ENCODE measurements at places on chromosomes 6 and 20.

DNA sequence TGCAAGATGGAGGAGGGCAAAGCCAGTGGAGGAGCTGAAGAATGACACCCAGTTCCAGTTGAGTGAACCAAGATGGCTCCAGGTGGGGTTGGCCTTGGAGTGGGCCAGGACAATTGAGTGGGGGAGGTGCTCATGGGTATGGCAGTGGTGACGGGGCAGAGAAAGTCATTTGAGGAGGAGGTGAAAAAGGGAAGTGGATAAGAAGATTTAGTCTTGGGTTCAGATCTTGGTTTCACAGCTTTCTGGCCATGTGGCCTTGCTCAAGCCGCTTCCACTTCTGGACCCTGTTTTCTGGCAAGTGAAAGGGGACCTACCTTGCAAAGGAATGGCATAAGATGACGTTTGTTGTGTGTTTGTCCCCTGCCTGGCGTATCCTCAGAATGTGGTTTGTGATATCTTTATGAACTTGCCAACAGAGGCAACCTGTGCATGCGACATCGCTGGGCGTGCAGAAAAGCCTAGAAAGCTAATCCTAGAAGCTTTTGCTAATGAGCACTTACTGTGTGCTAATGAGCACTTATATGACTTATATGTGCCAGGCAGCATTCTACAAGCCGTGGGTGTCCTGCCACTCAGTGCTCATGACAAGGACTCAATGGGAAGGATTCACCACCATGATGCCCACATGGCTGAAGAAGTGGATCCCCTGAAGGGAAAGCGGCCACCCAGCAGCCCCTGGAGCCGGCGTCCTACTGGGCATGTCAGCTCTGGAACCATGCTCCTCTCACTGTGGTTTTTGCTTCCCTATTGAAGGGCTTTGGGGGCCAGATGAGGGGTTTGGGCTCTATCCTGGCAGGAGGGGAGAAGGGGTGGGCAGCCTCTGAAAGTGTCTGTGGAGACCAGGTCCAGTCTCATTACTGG lies 23.6 kb upstream of the STX16 start:
- no peak for DNase-seq

DNA sequence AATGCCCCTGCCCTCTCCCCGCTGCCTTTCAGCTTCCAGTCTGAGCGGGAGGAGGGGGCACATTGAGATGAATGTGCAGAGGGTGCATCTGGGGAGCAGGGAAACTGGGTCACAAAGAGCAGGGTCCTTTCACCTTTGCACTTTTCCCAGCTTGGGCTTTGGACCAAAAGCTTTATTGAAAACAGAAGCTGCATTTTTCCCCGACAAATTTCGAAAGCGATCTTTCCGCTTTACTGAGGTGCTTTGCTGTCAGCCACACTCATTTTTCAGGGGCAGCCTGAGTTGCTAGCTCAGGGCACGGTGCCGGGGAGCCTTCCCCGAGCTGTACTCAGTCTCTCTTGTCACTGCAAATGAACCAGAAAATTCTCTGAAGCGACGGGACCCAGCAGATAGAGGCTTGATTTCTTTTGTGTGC lies 283.7 kb upstream of the SOX4 start:
- DNase-seq, result no peak

DNA sequence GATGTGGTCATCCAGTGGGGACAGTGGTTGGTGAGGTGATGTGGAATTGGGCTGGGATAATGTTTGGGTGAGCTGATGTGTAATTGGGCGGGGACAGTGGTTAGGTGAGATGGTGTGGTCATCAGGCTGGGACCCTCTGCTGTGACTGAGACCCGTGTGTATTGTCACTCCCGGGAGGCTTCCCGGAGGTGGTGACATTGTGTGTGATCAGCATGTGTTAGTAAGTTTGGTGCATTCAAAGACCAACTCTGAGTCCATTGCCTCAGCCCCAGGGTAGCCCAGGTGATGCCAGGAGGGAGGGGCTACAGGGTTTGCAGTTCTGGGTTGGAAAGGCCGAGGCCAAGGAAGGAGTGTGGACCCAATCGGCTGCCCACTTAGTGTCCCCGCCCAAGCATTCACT lies 375.5 kb downstream of the TAF4 start:
- DNase-seq, result no peak

GRCh38 chr6:123022975-123023374 lies 26.9 kb downstream of the CLVS2 start:
- no peak for DNase-seq

DNA sequence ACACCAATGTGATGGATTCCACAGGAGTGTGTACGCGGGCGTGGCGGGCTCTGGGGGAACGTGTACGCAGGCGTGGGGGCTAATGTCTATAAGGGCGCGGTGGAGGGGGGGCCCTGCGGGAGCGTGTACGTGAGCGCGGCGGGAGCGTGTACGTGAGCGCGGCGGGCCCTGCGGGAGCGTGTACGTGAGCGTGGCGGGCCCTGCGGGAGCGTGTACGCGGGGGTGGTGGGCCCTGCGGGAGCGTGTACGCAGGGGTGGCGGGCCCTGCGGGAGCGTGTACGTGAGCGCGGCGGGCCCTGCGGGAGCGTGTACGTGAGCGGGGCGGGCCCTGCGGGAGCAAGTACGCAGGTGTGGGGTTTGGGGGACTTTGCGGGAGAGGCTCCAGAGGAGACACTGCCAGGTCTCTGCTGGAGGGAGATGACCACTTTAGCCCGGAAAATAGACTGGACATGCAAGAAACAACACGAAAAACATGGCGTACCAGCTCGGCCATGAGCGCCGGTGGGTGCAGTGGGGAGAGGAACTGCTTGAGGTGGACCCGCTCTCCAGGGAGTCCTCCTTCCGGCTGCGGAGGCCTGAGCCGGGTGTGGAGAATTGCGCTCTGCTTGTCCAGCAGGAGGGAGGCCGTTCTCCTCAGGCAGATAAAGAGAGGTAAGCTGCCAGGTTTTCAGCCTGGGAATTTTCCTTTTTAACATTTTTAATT lies 27.8 kb upstream of the SMOC2 start:
- no peak for DNase-seq

- no peak for DNase-seq
Observed at GRCh38 chr20:62516338-62516737, 40.5 kb upstream of the GATA5 start.

DNA sequence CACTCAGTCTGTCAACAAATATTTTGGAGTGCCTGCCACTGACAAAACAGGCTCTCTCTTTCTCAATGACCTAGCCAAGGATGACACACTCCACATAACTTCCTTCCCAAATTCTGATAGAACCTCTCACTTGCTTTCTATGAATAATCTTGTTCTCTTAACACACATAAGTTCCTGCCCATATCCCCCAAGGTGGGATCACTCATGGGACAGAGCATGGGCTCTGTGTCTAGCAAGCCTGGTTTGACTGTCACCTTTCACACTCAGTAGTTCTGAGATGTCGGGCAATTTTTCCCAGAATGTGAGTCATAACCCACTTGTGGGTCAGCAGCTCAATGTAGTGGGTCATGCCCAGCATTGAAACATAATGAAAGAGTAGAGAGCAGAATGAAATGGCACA lies 78.1 kb downstream of the LRFN2 start:
- no peak for DNase-seq

DNA sequence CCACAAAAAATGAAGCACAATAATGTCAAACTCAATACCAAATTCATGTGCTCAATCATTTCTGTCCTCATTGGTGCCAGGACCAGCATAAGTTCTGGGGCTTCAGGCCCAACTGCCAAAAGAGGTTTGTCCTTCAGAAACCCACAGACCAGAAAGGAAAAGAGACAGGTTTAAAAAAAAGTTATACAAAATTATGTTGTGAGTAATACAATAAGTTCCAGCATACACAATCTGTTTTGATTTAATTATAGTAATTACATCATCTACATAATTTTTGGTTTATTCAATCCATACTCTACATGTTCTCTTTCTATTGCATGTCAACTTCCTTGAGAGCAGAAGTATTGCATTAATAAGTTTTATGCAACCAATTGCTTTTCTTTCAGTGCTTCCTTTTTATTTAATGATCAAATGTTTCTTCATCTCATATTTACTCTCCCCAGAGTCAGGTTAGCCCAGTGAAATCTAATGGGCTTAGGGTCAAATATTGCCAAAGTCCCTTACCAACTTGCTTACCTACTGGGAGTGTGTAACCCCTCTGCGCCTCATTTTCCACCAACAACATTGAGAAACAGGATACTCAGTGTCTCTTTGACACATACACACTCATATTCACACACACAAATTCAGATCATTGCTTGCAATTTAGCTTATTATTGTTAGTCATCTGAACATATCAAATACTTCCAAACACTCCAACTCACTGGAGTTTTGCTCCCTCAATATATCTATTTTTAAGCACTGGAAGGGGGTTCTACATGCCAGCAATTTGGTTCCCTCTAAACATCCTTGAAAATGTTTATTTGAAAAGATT lies 424.4 kb upstream of the MARCKS start:
- DNase-seq, result no peak

DNA sequence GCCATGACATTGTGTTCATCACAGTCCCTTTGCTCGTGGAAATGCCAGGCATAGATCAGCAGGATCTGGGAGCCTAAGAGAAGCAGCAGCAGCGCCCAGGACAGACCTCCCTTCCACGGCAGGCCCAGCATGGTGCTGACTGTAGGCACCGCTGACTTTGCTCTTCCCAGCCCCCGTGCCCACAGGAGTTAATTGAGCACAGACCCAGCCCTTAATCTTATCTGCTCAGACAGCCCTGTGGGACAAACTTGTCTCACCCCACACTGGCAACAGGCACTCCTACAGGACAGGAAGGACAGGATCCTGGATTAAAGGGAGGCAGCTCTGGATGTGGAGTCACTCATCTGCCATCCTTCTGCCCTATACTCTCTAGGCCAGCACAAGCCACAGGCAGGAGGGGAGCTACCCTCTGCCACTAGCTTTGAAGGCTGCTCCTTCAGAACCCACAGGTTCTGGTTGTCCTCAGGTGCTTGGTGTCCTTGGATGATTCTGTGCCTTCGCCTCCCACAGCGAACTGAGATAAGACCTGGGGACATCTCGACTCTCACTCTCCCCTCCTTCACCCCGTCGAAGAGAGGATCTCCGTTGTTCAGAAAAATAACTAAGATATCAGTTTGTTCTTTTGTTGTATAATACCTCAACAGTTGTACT lies at the start of gene CST9L:
Gene CST9L (minus strand): TSS at position 165 of the 651 bp plus-strand sequence. CDS start 34 bp downstream, at position 131.
- no peak for DNase-seq

DNA sequence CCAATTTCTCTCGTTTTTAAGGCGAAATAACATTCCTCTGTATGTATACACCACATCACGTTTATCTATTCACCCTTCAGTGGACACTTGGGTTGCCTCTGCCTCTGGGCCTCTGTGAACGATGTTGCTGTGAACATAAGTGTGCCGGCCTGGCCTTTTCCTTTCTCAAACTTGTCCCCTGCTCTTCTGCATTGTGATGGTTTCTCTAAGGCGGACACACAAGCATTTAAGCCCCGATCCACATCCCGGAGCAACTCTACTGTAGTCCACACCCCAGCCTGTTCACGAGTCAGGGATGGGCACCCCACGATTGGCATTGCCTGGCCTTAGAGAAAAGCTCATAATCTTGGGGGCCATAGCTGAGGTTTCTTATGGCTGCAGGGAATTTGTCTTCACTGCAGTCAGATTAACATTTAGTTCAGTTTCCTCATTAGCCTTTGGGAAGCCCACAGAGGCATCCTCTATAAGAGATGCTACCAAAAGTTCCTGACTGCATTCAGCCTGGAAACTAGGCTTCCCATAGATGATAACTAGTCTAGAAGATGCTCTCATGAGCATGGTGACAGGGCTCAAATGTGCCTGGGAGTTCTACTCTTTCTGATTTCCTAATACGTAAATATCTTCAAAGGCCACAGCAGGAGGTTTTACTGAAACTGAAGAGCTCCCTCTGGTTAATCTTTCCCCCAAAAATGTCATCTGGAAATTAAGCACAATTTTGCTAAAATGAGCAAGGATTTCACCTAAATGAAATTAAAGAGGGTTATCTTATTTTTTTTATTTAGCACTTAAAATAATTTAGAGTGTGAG lies 762 bp downstream of the ZC3H12D start:
- no peak for DNase-seq
